ENCODE measurements at places on chromosomes 16 and 17.

DNA sequence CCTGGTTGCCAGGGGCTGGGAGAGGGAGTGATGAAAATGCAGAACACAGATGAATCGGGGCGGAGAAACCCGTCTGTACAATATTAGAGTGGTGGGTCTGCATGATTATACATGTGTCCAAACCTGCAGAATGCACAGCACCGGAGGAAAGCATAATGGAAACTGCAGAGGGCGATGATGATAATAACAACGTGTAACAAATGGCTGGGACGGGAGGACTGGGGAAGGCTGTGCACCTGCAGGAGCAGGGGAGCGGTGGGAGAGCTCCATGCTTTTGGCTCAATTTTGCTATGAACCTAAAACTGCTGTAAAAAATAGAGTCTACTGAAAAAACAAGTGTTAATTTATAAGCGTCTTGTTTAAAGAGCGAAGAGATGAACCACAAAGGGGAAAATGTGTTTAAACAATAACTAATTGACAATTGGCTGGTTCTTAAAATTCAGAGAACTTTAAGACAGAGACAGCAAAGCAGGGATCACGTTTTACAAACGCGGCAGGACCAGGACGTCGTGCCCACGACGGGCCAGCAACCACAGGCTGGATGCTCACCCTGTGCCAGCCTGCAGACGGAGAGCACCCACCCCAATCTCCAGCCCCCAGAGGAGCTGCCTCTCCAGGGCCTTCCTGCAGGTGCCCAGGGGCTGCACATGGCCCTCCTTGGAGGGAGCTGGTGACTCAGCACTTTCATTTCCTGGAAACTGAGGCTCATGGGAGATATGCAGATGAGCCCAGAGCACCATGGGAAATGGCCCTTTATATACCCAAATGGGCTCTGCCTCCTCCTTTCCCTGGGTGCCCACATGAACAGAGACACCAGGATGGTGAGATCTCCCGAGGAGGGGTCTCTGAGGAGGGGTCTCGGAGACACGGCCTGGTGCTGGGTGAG, at the start of gene TEX19:
Gene TEX19, plus strand, starts transcription at position 783 of the 886 bp plus-strand sequence. CDS start 2,904 bp downstream, outside the sequence.
- no peak for DNase-seq

DNA sequence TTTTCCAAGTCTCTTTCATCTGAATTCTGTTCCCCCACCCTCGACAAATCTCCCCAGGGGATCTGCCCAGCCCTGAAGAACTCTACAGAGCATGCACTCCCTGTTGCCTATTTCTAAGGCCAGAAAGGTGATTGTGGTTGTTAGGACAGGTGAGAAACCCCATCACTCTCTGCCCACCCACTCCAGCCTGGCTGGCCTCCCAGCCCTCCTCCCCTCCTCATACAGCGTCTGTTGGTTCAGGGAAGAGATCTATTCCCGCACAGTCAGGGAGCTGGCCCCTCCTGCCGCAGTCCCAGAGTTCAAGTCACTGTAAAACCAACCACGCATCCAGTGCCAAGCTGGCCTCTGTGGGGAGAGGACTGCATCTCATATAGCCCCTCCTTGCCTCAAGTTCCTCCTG, 98.7 kb downstream of the KCNJ12 start:
- DNase-seq, result no peak

DNA sequence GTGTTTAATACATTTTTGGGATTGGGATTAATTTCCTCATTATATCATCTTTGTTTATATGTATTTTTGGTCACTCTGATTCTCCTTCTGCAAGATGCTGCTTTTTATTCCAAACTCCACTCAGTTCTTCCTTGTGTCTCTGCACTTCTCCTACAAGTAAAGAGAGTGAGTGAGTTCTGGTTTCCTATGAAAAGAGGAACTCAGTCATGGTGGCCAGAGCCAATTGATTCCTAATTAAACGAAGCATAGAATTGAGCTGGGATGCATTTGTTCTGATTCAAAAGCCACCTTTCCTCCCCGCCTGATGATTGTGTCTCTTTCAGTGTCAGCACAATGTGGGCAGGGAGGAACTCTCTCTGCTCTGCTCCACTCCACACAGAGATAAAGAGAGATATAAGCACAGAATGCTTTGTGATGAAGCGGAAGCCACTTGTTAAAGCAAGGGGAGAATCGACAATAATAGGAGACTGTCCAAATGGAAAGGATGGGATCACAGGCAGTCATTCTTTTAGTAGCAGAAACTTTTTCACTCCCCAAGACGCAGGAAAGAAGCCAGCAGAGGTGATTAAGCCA, 121.3 kb upstream of the GOT2 start:
- DNase-seq, result no peak

DNA sequence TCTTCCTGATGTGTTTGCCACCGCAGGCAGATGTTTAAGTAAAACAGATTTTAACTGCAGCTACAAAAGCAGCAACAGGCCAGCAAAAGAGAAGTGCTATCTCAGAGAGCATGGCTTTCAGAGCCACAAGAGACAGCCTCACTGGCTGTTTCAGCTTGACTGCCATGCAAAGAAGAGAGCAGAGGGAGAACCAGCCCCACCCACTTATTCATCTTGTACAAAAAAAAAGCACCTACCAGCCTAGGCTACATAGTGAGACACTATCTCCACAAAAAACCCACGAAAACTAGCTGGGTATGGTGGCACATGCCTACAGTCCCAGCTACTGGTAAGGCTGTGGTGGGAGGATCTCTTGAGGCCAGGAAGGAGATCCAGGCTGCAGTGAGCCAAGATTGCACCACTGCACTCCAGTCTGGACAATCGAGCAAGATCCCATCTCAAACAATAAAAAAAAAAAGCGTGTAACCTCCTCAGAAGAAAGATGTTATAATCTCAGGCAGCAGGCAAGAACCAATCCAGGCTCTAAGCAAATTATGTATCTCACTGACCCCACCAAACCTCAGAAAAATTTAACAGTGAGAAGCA, 30.0 kb downstream of the STH start:
- no peak for DNase-seq

- DNase-seq, result no peak
These were observed 22.5 kb downstream of the DNAI2 start for GRCh38 chr17:74296548-74296936.

- DNase-seq, result no peak
These were observed 93.3 kb downstream of the ASIC2 start for GRCh38 chr17:33199571-33200510.

DNA sequence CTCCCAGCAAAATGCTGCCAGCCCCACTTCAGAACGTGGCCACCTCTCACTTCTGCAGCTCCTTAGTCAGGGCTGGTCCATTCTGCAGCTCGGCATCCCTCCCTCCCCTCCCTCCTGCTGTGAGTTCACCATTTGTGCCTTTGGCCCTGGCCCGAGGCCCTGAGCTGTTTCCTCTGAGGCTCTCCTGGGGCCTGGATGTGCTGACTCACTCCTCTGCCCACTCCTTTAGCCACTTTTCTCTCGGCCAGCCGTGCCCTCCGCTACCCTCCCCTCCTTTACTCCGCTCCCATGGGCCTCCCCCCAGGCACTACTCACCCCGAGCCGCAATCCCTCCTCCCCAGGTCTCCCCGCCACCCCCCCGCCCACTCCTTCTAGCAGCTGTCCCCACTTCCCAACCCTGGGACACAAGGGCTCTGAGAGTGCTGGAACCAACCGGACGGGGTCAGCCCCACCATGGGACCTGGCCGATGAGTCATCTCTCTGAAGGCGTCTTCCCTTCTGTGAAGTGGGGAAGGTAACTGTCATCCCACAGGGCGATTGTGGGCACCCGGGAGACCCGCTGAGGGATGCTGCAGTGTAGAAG, 11.5 kb downstream of the KCNG4 start:
- DNase-seq, result no peak

DNA sequence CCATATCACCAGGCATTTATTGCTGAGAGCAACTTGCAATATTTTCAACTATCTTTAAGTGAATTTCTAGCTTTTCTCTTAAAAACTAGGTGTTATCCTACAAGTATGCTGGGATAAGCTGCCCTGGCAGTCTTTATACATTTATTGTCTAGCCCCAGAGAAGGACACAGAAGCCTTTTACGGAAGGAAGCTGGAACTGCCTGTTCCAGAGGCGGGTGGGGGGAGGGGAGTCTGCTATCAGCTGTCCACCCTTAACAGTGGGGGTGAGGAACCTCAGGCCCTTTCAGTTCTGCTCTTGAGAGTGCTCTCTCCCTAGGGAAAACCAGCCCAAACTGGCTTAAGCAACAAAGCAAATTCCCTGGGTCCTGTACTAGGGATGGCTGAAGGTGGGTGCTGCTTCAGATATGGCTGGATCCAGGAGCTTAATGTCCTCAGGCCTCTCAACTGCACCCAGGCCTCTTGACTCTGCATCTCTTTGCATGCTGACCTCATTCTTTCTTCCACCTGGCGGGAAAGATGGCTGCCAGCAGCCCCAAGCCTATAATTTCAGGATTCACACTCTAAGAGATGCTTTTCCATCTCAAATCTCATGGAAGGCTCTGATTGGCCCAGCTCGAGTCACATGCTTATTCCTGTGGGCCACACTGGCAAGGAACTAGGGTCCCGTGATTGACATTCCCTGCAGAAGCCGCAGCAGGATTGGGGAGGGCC, 16.6 kb downstream of the NAGPA start:
- DNase-seq, result no peak

DNA sequence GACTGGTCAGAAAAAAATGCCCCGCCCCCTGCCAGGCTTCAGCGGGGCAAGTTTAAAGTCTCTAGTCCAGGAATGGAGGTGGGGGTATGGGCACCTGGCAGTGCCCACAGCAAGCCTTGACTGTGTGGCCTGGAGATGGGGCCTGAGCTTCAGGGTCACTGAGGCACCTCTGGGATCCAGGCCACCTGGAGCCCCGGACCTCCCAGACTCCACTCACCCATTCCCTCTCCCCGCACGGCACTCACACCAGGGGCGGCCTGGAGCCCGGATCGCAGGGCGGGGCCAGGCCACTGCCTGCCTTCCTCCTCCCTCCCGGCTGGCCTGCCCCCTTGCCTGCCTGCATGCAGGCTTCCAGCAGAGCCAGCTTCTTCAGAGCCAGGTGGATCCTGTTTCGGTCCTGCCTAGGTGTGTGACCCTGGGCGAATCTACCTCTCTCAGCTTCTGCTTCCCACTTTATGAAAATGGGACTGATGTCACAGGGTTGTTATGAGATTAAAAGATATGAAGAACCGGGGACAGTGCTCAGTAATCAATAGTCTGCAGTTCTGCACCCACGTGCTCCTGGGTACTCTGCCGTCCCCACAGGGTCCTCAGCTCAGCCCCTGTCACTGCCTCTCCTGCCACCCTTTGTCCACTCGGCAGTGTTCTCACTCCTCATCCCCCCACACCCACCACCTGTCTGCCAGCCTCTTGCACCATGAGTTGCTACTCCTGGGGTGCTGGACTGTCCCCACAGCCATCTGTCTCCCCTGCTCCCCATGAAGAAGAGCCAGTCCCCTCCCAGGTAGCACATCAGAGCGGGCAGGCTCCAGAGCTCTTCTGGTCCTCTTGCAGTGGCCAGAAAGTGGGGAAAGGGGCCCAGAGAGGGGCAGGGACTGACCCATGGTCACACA, 1.2 kb upstream of the TCAP start:
- DNase-seq, result no peak

- DNase-seq, result no peak
These were observed 18.2 kb upstream of the TBX21 start for GRCh38 chr17:47714773-47715396.
